Glomerular endothelial cell (primary cell): ENCODE measurements at places on chromosomes 4 and X. TPM values are rescaled to one million over a fixed set of nuclear protein-coding genes. Genes with fewer than 3 reads are reported as not detected.
A peak's percentile ranks its signal among the peaks of the same experiment; 100 is the strongest.

DNA sequence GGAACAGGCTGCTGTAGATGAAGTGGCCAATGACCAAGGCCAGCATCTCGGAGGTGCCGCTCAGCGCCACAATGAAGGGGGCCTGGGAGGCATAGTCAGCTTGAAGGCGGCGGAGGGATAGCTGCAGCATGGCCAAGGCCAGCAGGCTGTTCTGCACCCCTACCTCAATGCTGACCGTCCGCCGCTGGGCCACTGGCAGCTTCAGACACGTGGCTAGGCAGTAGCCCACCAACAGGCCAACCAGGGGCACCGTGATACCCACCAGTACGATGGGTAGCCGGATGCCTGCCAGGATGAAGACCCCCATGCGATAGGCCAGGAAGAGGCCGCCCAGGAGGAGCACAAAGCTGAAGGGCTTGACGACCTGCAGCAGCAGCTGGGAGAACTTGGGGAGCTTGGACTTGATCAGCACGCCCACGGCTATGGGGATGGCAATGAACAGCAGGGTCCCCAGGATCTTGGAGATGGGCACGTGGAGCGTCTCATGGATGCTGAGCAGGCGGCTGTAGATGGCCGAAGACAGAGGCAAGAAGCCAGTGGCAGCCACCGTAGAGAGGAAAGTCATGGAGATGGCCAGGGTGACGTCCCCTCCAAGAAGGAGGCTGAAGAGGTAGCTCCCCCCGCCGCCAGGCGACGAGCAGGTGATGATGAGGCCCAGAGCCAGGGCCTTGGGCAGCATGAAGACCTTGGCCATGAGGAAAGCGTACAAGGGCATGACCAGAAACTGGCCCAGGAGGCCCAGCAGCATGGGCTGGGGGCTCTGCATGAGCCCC lies 1.3 kb upstream of the UBL4A start:
- no peak for DNase-seq

DNA sequence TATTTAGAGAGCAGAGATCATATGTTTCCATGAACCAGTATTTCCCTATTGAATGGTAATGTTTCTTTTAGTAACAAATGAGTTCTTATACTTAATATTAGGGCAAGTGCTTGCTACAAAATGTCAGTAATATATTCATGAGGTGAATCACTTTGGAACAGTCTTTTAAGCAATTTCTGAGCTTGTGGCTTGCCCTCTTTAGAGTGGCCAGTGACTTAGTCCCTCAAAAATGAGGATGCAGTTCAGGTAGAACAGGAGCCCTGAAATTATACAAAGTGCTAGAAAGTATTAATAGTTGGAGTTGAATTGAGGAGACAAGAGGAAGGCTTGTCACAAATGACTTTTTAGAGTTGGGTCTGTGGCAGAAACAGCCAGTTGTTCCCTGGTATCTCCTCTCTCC lies 53.4 kb upstream of the PITX2 start:
- no peak for DNase-seq

- no peak for DNase-seq
Observed at GRCh38 chrX:151920101-151920500, 7.4 kb downstream of the MAGEA4 start.

- DNase-seq, result no peak
Observed at GRCh38 chr4:47786958-47787370, 50.9 kb downstream of the CORIN start.

- DNase-seq, result no peak
Observed at GRCh38 chrX:119459181-119459580, 9.1 kb upstream of the SLC25A5 start.

GRCh38 chr4:186669735-186670134 lies 53.9 kb downstream of the FAT1 start:
- DNase-seq, result no peak

DNA sequence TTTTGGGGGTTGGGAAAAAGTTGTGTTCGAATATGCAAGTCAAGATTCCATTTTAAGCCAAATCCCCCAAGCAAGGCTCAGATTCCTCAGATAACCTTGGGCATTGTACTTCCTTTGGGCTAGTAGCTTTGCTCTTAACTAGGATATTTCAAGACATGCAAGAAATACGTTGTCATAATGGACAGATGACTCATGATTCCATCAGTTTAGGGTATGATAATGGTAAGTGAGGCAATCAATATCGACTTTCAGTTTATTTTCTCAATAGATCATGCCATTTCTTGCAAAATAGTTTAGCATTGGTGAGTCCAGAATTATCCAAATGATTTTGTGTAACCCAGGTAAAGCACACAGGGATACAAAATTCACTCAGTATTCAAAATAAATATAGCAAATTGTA lies 25.4 kb downstream of the CFAP299 start:
- DNase-seq, result no peak

DNA sequence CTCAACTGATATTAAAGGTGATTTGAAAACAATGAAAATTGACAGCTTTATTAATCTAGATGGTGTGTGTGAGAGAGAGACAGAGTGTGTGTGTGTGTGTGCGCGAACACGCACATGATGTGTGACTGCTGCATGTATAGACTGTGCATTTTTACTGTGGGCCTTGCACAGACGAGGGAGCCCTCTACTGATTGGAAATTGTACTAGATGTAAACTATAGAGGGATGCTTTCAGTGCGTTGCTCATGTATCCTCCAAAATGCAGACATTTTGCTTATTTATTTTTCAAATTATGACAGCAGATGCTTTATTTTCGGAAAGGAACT lies 168.4 kb upstream of the GK2 start:
- peak; percentile 5 for DNase-seq

GRCh38 chr4:100933628-100934027 lies 413.7 kb downstream of the PPP3CA start:
- DNase-seq, result no peak

- no peak for DNase-seq
Observed at GRCh38 chr4:82373486-82373815, 340 bp downstream of the HNRNPD start.

GRCh38 chr4:183405303-183405702 lies 39.1 kb upstream of the CDKN2AIP start:
- no peak for DNase-seq

- no peak for DNase-seq
Observed at GRCh38 chrX:55452833-55453124, 852 bp downstream of the MAGEH1 start.

DNA sequence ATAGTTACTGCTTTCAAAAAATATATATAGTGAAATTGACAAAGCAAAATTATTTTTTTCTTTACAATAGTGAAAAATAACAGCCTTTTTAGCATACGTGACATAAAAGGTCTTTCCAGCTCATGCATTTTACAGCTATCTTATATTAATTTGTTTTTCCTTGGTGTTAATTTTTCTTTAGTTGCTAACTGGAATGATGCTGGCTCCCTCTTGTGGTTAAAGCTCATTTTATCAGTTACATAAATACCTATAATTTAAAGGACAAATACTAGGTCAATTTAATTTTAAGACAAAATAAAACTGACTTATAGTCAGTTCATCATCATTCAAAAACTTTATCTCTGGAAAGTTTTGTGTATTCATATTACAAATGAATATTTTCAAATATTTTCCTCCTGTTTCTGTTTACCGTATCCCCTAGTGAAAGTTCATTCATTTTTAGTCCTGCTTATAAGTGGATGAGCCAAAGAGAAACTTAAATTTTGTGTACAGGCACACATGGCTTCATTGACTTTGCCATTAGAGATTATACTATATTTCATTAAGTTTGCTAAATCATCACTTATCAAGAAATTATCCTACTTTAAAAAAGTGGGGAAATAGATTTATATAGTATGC lies 9.9 kb upstream of the ANAPC4 start:
- DNase-seq, result peak; percentile 39

DNA sequence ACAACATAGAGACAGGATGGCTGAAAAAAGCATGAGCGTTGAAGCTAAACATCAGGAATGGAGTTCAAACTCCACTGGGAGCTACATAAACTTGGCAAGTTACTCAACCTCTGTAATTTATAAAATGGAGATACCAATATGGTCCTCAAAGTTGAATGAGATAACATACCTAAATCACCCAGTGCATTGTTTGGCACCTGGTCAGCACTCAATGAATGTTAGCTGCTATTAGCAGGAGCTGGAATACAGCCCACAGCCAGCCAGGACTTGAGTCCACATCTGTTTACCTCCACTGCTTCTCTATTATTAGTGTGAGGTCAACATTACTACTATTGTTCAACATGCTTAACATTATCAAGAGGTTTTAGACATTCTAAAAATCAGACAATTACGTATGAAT lies 97.9 kb downstream of the NR3C2 start:
- DNase-seq, result no peak

GRCh38 chrX:7067256-7067655 lies 80.3 kb upstream of the STS start:
- DNase-seq, result no peak

- DNase-seq, result no peak
Observed at GRCh38 chr4:169222761-169223160, 48.0 kb downstream of the SH3RF1 start.

- DNase-seq, result no peak
Observed at GRCh38 chr4:127616898-127617297, 15.9 kb upstream of the INTU start.

- DNase-seq, result no peak
Observed at GRCh38 chr4:69056150-69056549, 40.1 kb upstream of the UGT2B7 start.

GRCh38 chr4:71453531-71453930 lies 114.7 kb downstream of the SLC4A4 start:
- DNase-seq, result no peak

DNA sequence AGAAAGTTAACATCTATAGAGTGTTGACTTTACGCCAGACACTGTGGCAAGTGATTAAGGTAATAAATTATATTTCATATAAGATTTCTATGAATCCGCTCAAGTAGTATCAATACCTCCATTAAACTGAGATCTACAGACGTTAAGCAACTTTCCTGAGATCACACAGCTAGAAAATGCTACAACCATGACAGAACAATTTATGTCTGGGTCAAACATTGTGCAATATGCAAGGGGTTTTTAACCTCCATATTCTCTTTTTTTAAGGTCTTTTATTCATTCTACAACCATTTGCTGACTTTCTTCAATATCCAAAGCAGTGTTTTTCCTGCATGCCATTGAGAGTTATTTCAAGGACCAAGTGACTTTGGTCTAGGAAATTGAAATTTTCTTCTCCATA lies 10.9 kb downstream of the ASB5 start:
- DNase-seq, result no peak

DNA sequence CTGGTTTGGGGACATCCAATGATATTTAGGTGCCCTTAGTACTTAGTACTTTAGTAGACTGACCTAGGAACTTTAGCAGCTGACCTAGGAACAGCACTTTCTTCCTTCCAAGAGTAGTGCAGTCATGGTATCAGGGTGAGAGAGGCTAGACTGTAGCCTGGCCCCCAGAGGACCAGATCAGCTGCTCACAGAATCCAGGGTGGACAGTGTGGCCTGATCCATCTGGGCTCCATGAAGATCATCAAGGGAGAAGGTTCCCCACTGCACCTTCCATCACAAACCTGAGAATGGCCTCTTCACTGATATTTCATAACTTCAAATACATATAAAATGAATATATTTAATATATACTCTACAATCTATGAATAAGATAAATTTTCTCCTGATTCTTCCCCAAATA lies 59.0 kb upstream of the TLR3 start:
- DNase-seq, result no peak

DNA sequence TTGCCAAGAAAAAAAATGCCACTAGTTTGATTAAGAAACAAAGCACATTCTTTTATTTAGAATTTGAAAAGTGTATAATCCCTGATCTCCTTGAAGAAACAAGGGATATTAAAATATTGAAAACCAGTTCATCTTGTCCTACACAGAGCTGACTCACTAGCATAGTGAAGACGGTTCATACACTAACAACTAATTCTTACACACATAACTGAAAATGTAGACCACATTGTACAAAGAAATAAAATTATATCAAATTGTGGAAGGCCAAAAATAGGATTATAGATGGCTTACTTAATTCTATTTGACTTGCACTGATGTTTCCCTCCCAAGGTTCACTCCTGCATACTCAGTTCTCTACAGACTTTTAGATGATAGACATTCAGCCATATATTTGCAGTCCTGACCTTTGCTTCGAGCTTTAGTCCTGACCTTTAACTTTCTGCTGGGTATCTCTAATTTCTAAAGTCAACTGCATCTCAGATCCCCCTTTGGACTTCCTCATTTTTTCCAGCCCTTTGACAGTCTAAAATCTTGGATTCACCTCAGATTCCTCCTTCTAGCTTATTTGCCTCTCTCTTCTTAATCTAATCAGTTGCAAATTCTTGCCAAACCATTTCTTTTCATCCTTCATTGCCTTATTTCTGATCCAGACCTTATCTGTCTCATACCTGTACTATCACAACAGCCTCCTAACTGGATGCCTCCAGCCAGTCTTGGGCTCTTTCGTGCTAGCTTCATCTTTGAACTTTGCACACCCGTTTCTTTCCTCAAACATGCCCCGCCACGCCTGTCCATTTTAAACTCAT lies 4.5 kb upstream of the WWC2 start:
- DNase-seq, result no peak

- no peak for DNase-seq
Observed at GRCh38 chr4:84931274-84931673, 35.2 kb downstream of the WDFY3 start.

DNA sequence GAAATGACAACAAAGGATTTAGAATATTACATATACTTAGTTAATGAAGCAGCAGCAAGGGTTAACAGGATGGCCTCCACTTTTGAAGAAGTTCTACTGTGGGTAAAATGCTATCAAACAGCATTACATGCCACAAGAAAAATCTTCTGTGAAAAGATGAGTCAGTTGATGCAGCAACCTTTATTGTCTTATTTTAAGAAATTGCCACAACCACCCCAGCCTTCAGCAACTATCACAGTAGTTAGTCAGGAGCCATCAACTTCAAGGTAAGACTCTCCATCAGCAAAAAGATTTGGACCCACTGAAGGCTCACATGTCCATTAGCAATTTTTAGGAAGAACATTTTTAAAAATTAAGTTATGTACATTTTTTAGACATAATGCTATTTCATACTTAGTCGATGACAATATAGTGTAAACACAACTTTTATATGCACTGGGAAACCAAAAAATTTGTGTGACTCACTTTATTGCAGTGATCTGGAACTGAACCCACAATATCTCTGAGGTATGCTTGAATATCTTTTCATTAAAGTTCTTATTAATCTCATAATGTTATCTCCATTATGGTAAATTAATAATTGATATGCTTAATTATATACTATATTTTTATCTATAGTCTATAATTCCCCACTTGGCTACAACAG lies 81.2 kb downstream of the SPCS3 start:
- no peak for DNase-seq

The TET2 gene
- 10.8 and 15.5 TPM in 2 replicates for total RNA-seq

The CLIC2 gene
- total RNA-seq, result 2.2 and 4.0 TPM in 2 replicates

The CHRDL1 gene
- total RNA-seq, result 0.58 and 4.0 TPM in 2 replicates

The ITM2A gene
- 104 and 159 TPM in 2 replicates for total RNA-seq

The ATRX gene
- total RNA-seq, result 47.9 and 70.9 TPM in 2 replicates

The SLC25A6 gene
- total RNA-seq, result 312 and 392 TPM in 2 replicates

The RIPPLY1 gene
- not detected in 2 replicates for total RNA-seq

The TDO2 gene
- total RNA-seq, result not detected in 2 replicates

The GPR78 gene
- not detected in 2 replicates for total RNA-seq

The EXOSC9 gene
- 27.8 and 32.0 TPM in 2 replicates for total RNA-seq

The ASMT gene
- not detected in 2 replicates for total RNA-seq

The MAGEA12 gene
- not detected in 2 replicates for total RNA-seq
